EL (cell line): ENCODE measurements at places on chromosomes 7 and 10.
A peak's percentile ranks its signal among the peaks of the same experiment; 100 is the strongest.

- peak; percentile 56 for DNase-seq
Measured at GRCh38 chr10:99630433-99630832, 10.2 kb upstream of the SLC25A28 start.

GRCh38 chr10:51800121-51800520 is 100.7 kb upstream of the CSTF2T start:
- no peak for DNase-seq

GRCh38 chr7:132051311-132051710 is 494.9 kb upstream of the PODXL start:
- DNase-seq: no peak

DNA sequence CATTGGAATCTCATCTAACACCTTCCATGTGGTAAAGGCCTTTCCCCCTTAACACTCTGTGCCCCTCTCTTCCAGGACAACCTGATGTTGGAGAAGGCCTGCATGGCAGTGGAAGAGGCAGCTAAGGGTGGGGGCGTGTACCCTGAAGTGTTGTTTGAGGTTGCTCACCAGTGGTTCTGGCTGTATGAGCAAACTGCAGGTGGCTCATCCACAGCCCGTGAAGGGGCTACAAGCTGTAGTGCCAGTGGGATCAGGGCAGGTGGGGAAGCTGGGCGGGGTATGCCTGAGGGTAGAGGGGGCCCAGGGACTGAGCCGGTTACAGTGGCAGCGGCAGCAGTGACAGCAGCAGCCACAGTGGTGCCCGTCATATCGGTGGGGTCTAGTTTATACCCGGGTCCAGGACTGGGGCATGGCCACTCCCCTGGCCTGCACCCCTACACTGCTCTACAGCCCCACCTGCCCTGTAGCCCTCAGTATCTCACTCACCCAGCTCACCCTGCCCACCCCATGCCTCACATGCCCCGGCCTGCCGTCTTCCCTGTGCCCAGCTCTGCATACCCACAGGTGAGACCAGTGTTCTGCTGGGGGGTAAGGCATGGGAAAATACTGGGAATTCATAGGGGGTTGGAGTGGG is 12.4 kb downstream of the NDST2 start:
- DNase-seq: no peak

- no peak for DNase-seq
Measured at GRCh38 chr10:9766762-9767161, 1250.9 kb upstream of the CELF2 start.

GRCh38 chr10:116490028-116490662 is 55.6 kb upstream of the PNLIP start:
- peak; percentile 11 for DNase-seq

DNA sequence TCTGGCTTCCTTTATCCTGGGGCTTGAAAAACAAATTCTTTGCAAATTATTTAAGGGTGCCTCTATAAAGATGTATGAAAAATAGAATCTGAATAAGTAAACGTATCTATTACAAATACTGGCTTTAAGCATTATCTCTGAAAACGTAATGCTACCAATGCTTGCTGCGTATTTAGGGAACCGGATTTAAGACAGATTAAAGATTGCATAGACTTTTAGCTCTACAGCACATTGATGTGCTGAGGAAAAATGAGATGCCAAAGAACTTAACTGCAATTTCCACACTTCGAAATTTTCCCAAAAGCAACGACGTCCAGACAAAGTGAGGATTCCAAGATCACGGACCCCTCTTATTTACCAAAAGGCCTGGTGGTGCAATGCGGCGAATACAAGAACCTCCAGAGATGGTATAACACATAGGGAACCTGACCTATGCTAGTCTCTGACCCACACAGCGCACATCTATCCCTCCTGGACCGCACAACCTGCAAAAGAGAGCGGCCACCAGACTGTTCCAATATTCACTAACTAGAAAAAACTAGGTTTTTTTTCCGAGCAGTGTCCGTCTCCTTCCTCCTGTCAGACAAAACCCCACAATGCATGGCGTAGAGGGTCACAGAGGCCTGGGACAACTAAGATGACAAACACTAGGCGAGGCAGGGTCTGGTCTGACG is 34.3 kb upstream of the PHF14 start:
- DNase-seq: no peak

DNA sequence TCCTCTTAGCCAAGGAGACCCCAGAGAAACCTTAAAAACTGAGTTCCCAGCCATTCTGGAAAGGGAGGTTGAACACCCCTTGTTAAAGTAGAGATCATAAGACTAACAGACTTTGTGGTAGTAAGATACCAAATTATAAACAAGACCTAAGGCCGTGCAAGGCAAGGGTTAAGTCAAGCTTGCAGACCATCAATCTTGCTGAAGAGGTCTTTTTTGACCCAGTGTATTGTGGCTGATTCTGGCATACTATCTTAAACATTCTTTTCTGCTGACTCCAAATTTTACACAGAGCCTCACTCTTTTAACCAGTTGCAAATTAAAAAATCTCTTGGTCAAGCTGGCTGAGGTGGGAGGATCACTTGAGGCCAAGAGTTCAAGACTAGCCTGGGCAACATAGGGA is 1.2 kb upstream of the TBRG4 start:
- peak; percentile 20 for DNase-seq

- no peak for DNase-seq
Measured at GRCh38 chr10:98029149-98030092, 1.0 kb downstream of the CRTAC1 start.

DNA sequence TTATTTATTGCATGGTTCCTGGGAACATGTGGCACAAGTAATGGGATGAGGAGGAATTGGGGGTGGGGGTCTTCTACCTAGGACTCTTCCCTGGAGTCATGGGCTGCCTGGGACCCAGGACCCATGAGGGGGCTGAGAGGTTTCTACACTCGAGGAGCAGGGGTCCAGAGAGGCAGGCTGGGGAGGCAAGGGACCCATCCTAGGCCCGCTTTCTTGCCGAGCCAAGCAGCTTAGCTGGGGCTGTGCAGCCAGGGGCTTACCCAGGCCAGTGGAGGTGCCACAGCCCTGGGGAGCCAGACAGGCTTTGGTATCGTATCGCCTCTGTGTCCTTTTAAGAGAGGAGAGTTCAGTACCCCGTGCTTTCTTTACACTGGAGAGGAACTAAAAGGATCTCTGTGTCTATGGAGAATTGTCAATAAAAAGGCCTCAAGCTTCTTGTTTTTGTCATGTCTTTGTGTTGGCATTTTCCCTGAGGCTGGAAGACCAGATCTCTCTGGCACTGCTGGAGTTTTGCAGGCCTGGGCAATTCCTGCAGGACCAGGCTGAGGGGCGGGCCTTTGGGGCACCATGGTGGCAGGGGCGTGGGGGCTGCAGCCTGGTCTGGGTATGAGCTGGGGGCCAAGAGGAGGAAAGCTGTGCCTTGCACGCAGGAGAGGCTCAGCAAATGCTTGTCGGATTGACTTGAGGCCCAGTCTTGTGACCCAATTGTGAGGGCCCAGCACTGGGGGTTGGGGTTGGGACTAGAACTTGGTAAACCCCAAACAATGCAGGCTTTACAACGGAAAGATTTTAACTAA is 11.1 kb downstream of the SFRP5 start:
- DNase-seq: no peak

- no peak for DNase-seq
Measured at GRCh38 chr10:59648711-59649201, 60.9 kb downstream of the SLC16A9 start.

DNA sequence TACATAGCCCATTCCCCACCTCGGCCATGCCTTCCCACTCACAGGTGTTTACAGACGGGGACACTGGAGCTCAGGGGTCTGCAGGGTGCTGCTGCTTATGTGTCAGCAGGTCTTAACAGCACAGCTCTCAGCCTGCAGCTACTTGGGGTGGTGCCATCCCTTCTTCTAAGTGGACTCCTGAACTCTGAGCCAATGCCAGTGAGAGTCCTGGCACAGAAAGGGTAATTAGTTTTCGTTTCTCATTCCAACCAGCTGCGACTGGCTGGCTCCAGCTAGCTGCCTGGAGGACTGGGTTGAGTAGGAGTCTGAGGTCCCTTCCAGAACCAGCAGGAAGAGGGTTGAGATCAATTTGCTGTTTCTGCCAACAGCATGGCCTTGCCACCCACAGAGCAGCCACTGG is 88.3 kb upstream of the AGK start:
- DNase-seq: no peak

DNA sequence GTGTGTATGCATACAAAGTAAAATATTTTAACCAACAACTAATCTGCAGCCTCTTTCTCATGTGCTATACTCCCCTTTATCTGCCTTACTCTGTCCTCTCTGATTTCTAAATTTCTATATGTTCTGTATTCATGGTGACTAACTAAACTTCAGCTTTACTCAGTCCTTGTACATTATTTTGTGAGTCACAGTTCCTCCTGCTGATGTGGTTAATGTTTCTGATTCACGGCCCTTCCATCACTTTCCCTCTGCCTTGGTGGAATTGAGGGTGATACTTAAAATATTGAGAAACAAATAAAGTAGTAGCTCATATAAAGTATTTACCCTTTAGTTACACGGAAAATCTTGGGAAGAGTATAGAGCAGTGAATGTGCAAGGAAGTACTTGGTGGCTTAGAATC is 899.1 kb upstream of the ZWINT start:
- DNase-seq: no peak

DNA sequence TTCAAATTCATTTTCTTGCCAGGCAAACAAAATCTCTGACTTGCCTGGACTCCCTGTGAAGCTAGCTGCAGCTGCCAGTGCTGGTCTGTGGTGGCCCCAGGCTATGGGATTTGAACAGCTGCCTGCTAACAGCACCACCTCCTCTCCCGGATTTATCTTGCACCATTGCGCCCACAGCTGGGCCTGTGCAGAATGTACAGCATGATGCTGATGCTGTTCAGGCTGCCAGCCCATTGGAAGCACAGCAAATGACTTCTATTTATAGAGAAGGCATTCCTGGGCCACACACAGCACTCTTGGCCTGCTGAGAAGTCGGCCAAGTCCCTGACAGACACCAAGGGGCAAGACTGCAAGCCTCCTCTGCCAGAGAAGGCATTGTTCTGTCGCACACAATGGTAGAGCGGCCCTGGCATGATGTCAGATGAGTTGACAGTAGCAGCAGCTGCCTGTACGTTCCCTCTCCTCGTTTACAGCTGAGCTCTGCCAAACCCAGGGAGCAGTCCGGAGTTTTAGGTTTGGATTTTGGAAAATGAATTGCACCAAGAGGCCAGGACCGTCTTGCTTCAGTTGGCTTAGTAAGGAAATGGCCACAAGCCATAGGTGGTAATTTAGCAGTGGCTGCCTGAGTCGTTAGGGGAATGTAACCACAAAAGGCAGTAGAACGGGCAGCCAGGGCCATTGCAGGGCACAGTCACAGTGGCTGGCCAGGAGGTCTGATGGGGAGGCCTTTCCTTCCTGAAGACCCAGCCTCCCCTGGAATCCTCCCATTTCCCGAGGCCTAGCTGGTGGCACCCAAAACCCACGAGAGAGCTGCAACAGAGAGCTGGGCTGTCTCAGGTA is 38.5 kb downstream of the MTURN start:
- DNase-seq: peak; percentile 99

DNA sequence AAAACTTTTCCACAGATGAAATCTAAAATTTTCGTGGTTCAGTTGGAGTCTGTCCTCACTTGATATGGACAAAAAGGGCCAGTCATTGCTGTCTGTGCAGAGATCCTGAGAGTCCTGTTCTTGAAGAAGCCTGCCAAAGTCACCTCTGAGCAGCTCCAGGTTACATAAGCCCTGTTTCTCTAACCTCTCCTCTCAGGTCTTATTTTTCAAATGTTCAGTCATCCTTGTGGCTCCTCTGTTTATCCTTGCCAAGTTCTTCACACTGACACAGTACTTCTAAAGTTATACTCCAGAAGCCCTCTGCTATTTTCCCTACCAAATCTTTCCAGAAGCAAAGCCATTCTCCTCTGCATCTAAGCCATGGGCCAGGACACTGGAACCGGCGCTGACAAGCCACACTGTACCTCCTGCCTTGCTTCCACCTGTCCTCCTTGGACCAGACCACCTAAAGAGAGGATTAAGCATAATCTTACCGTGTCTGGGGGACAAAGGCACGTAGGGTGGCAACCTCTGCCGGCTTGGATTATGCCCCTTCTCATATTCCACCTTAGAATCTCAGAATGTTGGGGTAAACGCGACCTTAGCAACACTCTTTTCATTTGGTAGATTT is 161.6 kb downstream of the JAZF1 start:
- DNase-seq: no peak

DNA sequence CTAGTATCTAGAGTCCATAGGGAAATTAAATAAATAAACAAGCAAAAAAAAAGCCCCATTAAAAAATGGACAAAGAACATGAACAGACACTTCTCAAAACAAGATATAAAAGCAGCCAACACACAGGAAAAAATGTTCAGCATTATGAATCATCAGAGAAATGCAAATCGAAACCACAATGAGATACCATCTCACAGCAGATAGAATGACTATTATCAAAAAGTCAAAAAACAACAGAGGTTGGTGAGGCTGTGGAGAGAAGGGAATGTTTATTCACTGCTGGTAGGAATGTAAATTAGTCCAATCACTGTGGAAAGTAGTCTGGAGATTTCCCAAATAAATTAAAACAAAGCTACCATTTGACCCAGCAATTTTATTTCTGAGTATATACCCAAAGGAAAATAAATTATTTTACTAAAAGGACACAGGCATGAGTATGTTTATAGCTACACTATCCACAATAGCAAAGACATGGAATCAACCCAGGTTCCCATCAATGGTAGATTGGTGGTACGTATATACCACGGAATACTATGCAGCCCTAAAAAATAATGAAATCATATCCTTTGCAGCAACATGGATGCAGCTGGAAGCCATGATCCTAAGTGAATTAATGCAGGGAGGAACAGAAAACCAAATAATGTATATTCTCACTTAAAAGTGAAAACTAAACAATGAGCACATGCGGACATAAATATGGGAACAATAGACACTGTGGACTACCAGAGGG is 366.5 kb upstream of the SEMA3C start:
- DNase-seq: peak; percentile 88

- DNase-seq: no peak
Measured at GRCh38 chr10:73836427-73836980, 25.1 kb upstream of the NDST2 start.

DNA sequence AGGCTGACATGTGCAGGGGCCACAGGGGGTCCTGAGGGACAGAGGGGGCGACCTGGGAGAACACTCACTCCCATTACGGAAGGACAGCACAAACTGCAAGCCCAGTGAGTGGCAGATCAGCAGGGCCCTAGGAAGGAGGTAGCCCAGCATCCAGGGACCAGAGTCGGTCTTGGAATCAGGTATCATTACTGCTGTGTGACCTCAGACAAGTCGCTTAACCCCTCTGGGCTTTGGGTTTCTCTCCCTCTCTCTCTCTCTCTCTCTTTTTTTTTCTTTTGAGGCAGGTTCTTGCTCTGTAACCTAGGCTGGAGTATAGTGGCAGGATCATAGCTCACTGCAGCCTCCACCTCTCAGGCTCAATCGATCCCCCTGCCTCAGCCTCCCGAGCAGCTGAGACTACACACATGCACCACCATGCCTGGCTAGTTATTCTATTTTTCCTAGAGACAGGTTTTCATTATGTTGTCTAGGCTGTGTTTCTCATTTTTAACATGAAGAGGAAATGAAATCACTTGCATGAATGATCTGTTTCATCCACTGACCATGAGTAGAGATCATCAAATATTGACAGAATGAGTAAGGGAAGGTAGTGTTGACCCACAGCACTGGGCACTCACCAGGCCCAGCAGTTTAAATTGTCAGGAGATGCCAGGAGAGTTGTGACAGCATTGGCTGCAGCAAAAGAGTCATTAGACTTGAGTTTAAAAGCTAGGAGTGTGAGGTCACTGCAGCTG is 49.4 kb downstream of the BUB3 start:
- no peak for DNase-seq

GRCh38 chr10:10207538-10207937 is 810.1 kb upstream of the CELF2 start:
- no peak for DNase-seq

GRCh38 chr10:12945690-12946359 is 55.7 kb downstream of the CCDC3 start:
- DNase-seq: no peak

- no peak for DNase-seq
Measured at GRCh38 chr7:149217570-149217969, 21.9 kb upstream of the ZNF212 start.
